Forelimb muscle (tissue), 1 donor: ENCODE measurements at places on chromosomes 4 and X.
A peak's percentile ranks its signal among the peaks of the same experiment; 100 is the strongest.

GRCh38 chr4:185004562-185005218 is 13.6 kb upstream of the HELT start:
- no peak for DNase-seq

- DNase-seq = peak; percentile 43
Observed at GRCh38 chr4:40576651-40577480, 52.8 kb downstream of the RBM47 start.

GRCh38 chr4:16745009-16745635 is 153.3 kb downstream of the LDB2 start:
- no peak for DNase-seq

DNA sequence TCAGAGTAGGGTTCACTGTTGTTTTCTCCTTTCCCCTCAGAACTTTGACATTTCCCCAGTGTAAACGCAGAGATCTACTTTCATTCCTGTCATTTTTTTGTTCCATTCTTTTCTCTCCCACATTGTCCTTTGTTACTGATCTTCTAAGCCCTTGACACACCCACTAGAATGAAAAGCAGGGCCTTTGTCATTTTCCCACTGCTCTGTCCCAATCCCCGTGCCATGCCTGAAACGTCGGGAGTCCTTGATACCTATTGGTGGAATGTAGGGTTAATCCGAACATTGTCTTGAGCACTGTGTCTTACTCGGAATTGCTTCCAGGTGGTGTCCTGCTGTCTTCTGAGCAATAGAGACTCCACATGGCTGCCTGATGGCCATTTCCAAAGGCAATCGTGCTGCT is 887.1 kb upstream of the FRG1 start:
- no peak for DNase-seq

DNA sequence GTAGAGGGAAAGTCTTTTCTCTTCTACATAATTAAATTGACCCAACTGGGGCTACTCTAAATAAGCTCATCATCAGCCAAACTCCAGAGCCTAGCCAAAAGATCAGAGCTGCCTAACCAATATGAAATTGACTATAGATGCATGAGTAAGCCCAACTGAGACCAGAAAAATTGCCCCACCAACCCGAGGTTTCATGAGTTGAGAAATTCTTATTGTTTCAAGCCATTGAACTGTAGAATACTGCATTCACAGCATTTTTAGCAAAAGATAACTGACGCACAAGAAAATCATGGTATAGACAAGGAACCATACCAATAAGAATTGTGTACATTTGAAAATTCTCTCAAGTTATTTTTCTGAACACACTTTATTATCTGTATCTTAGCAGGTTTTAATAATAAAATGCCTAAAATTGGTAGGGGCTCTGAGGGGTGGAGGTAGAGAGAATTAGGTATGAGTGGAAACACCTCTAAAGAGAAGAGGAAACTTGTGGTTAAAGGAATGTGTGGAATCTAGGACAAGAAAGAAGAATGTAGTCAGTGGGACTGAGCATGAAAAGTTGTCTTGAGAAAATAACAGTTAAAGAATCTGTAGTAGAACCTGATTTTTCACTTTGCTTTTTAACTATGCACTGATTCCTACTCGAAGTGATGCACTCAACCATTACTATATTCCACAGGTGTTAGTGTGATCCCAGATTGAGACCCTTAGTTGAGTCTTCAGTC is 200.9 kb upstream of the PPP1R2C start:
- no peak for DNase-seq
